ENCODE measurements at places on chromosomes 2 and 18.

DNA sequence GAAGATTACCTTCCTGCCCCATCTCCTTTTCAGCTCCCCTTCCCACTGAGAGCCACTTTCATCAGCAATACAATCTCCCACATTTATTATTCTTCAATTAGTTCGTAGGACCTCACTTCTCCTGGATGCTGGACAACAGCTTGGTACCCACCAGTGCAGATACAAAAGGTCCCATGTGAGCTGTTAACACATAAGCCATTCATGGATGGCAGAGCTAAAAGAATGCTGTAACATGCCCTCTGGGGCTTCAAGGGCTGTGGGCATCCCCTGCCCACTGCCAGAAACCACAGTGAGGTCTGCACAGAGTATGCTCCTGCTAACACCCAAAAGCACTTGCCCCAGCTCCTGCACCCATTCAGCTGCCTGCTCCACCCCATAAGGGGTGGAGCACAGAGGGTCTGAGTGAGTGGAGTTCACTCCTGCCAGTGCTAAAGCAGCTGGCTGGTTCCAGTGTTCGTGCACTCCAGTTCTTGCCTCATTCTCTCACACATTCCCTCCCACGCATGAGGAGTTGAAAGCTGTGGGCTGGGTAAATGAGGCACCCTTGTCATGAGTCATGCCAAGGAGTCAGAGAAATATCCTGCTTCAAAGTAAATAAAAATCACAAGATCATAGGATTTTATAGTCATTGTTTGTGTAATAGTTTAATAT is 305.9 kb upstream of the TMEFF2 start:
- DNase-seq, result peak; percentile 81

GRCh38 chr2:78541088-78541450 is 484.4 kb upstream of the REG3G start:
- no peak for DNase-seq

- DNase-seq, result no peak
Observed at GRCh38 chr2:46012618-46013240, 284.5 kb upstream of the EPAS1 start.

DNA sequence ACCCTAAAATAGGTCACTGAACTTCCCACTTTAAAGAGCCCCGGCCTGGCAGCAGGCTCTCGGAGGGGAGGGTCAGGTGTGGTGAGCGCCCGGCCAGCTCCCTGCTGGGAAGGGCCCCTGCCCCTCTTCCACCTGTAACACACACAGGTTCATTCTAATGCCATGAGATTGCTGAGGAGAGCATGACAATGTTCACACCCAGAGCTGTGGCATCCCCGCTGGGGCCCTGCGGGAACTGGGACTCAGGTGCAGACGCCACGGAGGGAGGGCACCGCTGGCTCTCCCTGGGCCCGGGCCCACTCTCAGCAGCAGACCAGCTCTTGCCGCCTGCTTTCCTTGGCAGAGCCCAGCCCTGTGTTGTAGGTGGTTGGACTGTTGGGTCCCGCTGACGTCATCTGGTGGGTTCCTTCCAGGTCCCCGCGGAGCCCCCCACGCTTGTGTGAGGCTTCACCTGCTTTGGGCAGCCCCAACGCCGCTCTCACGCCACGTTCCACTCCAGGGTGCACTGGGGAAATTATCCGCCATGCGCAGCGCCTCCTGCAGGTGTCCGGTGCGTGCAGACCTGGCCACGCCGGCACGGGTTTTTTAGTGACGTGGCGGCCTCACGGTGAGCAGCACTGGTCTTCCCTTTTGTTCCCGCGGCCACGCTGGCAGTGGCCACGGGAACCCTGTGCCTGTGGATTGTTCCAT is 50.4 kb upstream of the KCNG2 start:
- DNase-seq, result no peak

- peak; percentile 60 for DNase-seq
Observed at GRCh38 chr18:73340135-73340977, 472.6 kb upstream of the NETO1 start.

GRCh38 chr18:32443706-32444215 is 26.9 kb downstream of the GAREM1 start:
- no peak for DNase-seq

DNA sequence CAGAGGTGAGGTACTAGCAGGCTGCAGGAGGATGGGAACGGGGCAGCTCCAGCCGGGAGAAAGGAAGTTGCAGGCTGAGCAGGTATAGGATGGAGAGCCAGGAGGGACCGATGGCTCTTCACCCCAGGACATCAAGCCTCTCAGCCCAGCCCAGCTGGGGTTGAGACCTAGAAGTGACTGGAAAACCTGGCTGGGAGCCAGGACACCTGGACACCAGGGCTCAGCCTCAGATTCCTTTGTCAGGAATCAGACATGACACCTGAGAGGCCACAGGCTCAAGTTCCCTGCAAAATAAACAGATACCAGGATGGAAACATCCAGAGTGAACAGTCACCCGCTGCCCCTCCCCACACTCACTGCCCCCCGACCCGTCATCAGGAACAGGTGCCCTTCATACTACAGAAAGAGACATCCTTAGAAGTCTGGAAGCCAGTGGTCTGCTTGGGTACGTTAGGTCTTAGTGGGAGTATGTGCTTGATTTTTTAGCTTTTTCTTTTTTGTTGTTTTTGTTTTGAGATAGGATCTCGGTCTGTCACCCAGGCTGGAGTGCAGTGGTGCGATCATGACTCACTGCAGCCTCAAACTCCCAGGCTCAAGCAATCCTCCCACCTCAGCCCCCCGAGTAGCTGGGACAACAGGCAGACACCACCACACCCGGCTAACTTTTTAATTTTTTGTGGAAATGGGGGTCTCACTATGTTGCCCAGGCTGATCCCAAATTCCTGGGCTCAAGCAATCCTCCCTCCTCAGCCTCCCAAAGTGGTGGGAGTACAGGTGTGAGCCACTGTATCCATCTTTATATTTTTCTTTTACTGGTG is 95.7 kb upstream of the STPG4 start:
- no peak for DNase-seq

GRCh38 chr2:6917761-6918421 is 679 bp downstream of the RNF144A start:
- no peak for DNase-seq

GRCh38 chr2:38185012-38185491 is 109.1 kb upstream of the CYP1B1 start:
- DNase-seq, result peak; percentile 37

GRCh38 chr18:74892066-74892627 is 294.5 kb downstream of the ZNF407 start:
- no peak for DNase-seq

DNA sequence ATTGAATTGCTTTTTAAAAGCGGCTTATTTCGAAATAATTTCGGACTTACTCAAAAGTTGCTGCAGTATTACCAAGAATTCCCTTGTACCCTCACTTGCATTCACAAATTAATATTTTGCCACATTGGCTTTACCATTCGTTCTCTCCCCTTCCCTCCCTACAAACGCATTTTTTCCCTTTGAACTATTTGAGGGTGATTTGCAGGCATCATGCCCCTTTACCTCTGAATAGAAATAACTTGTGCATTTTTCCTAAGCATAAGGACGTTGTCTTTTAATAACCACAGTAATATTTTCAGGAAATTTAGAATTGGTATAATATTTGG is 608 bp downstream of the CCDC138 start:
- DNase-seq, result no peak

DNA sequence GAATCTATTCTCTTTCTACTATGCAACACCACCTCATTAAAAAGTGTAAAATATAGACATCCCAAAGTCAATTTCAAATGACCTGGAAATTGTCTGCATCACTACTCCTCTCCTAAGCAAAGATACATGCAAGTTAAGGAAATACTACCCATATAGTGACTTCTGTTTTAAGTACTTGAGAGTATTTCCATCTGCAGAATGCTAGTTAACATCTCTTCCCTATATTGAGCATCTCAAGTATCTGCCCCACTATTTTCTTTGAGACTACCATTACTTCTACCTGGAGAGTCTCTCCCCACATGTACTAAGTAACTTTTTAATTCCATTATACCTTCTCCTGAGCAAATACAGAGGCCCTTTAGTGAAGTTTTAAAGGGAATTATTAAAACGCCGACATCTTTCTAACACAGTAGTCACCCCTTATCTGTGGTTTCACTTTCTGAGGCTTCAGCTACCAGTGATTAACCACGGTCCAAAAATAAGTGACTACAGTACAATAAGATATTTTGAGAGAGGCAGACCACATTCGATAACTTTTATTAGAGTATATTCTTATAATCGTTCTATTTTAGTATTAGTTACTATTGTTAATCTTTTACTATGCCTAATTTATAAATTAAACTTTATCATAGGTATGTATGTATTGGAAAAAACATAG is 21.8 kb downstream of the CWC22 start:
- no peak for DNase-seq

GRCh38 chr2:126419403-126419802 is 236.6 kb upstream of the GYPC start:
- no peak for DNase-seq

- no peak for DNase-seq
Observed at GRCh38 chr2:111176867-111177266, 56.2 kb downstream of the BCL2L11 start.

DNA sequence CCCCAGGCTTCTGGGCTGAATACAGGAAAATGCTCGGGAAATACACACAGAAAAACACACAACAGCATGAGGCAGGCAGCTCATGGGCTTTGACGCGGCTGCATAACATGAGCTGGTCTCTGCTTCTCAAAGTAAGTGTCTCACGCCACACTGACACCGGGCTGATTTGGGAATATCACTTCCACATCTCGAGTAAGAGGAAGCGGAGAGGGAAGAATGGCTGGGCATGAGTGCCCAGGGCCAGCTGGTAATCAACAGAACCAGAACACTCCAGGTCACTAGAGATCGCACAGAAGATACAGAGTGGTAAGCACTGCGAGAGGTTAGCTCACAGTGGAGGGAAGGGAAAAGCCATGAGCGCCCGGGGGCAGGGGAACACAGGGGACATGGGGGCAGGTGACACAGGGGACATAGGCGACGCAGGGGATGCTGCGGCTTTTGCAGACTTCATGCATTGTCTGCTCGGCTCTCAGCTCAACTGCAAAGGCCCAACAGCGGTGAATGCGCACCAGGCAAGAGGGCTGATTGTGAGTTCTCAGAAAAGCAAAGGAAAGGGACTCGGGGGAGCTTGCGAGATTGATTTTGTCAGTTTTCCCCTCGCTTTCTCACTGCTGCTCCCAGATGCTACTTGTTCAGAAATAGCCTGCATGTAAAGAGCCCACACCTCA is 141.4 kb downstream of the MBP start:
- DNase-seq, result no peak

DNA sequence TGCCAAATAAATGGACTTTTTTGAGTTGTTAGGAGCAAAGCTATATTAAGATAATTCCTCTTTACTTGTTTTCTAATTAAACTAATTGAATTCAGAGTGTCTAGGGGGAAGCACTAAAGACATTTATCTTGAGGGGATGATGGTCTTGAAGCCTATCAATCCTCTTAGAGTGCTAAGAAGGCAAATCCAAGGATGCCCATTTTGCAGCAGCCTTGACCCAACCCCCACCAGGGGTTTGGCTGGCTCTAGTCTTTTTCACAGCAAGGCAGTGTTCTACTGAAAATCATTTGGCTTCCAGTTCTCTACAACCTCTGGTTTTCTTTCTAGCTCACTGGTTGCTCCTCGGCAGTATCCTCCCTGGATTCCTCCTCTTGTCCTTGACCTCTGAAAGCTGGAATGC is 6.5 kb upstream of the RAX start:
- no peak for DNase-seq

DNA sequence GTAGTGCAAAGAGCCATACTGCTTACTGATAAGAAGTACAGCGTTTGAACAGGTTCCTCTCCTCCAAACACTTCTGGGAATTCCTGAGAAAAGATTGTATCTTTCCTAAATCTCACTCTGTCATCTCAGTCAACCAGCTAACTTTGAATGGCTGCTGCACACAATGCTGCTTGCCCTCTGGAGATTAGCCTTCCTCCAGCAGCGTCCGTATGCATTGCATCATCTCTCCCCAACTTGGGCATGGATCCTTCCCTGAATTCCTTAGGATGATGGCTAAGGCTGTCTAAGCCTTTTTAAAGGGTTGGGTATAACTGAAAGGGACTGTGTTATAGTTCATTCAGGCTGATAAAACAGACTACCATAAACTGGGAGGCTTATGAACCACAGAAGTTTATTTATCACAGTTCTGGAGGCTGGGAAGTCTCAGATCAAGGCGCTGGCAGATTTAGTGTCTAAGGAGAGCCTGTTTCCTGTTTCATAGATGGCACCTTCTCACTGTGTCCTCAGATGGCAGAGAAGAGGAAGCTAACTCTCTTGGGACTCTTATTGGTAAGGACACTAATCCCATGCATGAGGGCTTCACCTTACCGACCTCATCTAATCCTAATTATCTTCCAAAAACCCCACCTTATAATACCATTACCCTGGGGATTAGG is 105.3 kb downstream of the PAX3 start:
- no peak for DNase-seq

DNA sequence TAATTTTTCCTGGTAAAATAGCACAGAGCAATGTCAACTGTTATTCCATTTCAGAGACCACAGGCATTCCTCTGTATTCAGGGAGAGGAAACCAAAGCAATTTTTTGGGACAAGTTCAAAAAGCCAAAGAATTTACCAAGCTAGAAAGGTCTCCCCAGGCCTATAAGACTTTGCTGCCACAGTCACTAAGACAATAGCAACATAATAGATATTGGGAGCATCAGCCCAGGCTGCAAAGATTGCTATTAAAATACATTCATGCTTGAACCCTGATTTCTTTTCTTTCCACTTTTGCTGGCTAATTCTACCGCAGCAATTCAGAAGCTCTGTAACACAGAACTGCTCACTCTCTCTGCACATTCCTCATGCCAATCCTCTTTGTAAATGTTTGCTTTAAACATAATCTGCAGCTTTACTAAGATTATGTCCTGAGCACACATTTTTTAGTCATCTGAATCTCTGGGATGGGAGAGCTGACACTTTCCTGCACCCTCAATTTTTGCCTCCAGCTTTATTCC is 76.3 kb downstream of the CLHC1 start:
- DNase-seq, result peak; percentile 84

DNA sequence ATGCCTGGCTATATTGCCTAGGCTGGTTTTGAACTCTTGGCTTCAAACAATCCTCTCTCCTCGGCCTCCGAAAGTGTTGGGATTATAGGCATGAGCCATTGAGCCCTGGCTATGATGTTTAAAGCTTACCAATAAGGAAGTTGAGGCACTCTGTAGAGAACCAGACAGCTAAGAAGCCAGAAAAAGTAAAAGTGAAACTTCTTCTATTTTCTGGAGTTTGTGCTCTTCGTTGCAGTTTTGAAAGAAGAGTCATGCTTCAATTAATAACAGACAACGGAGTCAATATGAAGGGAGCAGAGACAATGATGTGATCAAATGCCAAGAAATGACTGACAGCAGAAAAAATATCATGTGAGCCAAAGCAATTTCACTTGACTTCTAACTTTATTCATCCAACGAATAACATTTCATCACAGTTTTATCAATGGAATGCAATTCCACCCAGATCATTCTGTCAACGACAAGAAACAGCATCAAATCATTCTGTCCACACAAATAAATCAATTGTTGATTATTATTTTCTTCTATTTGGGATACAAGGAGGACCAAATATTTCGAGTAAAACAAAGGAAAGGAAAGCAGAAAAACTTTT is 175.5 kb upstream of the CELF4 start:
- no peak for DNase-seq

- DNase-seq, result peak; percentile 77
Observed at GRCh38 chr2:66433945-66434678, 813 bp upstream of the MEIS1 start.

- DNase-seq, result peak; percentile 3
Observed at GRCh38 chr18:35132021-35132902, 91.0 kb downstream of the MAPRE2 start.

Measured in astrocyte of the spinal cord (primary cell).